ENCODE measurements at places on chromosomes 5 and 9. TPM values are rescaled to one million over a fixed set of nuclear protein-coding genes. Genes with fewer than 3 reads are reported as not detected.

PTGES gene
- 40.9 TPM for total RNA-seq

ICE1 gene
- 15.4 TPM for total RNA-seq

LAMC3 gene
- total RNA-seq = 0.07 TPM

FIBCD1 gene
- 0.56 TPM for total RNA-seq

ANKRD31 gene
- total RNA-seq = 0.09 TPM

CFAP157 gene
- not detected for total RNA-seq

SLC22A4 gene
- total RNA-seq = 1.6 TPM

DPYSL3 gene
- 15.4 TPM for total RNA-seq

MARCHF3 gene
- total RNA-seq = 0.84 TPM

FAM78A gene
- total RNA-seq = 0.37 TPM

C5orf58 gene
- total RNA-seq = not detected

BASP1 gene
- 96.9 TPM for total RNA-seq

ZNF462 gene
- 15.4 TPM for total RNA-seq

MARCOL gene
- not detected for total RNA-seq

PCDHGA1 gene
- total RNA-seq = 0.28 TPM

SAPCD2 gene
- 31.6 TPM for total RNA-seq

PIP5K1B gene
- total RNA-seq = 0.28 TPM

PPP6C gene
- total RNA-seq = 20.1 TPM

CBY3 gene
- total RNA-seq = not detected

CCDC69 gene
- 2.8 TPM for total RNA-seq

TMEM252 gene
- not detected for total RNA-seq

C9orf72 gene
- 9.0 TPM for total RNA-seq

MLANA gene
- not detected for total RNA-seq

PCA3 gene
- total RNA-seq = not detected

PCDH1 gene
- 60.9 TPM for total RNA-seq

ELOVL7 gene
- total RNA-seq = 3.2 TPM

PCDHGC5 gene
- total RNA-seq = 1.1 TPM

POMT1 gene
- 29.0 TPM for total RNA-seq

ADGRV1 gene
- total RNA-seq = 0.49 TPM

GLDC gene
- total RNA-seq = 1.7 TPM

RFESD gene
- total RNA-seq = 0.98 TPM

POU5F2 gene
- total RNA-seq = 0.33 TPM

CFAP90 gene
- total RNA-seq = not detected

KLF9 gene
- total RNA-seq = 11.6 TPM

LYRM7 gene
- 6.6 TPM for total RNA-seq

HTR1A gene
- total RNA-seq = not detected

MARVELD2 gene
- 26.1 TPM for total RNA-seq

ADAMTS12 gene
- total RNA-seq = 1.6 TPM
